ENCODE measurements at places on chromosomes 12 and 14.

DNA sequence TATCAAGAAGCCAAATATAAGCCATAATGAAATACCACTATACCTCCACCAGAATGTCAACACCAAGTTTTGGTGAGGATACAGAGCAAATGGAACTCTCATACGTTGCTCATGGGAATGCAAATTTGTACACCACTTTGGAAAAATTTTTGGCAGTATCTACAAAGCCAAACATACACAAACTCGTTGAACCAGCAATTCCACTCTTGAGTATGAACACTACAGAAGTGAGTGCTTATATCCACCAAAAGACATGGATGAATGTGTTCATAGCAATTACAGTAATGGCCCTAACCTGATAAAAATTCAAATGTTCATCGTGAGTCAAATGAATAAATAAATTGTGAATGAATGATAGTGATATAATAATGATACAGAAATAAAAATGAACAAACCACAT is 24.8 kb downstream of the C12orf71 start:
- no peak for DNase-seq

DNA sequence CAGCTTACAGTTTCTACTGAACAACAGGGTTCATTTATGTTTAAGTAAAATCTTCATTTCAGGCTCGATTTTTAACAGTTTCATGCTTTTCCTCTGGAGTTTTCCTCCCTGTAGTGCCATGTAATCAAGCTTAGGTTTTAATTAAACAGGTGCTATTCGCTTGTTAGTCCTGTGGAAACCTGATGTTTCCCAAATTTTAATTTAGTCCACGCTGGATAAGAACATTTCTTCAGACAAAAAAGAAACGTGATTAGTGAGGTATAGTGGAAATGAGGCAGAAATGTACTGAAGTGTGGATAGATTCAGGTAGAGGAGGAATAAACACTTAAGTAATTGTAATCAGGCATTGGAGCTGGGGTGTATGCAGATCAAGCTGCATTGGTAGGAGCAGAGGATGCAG is 1217.5 kb downstream of the AACS start:
- no peak for DNase-seq

- DNase-seq: no peak
Measured at GRCh38 chr14:55240526-55241178, 30.6 kb upstream of the FBXO34 start.

GRCh38 chr14:88791629-88792472 is 902 bp downstream of the EML5 start:
- DNase-seq: peak; percentile 11

- DNase-seq: no peak
Measured at GRCh38 chr14:31842899-31843298, 234.2 kb upstream of the ARHGAP5 start.

GRCh38 chr12:69130064-69130463 is 109.3 kb upstream of the CPSF6 start:
- no peak for DNase-seq

DNA sequence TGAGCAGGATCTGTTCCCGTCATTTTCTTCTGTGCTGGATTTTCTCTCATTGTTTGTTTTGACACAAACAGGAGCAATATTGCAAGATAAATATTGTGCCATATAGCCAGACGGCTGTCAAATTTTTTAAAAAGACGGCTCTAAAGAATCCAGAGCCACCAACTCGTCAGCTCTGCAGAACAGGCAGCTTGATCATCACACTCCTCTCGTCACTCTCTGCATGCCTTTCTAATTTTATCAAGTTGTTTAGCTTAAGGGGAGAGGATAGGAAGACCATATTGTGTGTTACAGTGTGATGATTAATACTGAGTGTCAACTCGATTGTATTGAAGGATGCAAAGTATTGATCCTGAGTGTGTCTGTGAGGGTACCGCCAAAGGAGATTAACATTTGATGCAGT is 562.8 kb downstream of the GALC start:
- DNase-seq: no peak

DNA sequence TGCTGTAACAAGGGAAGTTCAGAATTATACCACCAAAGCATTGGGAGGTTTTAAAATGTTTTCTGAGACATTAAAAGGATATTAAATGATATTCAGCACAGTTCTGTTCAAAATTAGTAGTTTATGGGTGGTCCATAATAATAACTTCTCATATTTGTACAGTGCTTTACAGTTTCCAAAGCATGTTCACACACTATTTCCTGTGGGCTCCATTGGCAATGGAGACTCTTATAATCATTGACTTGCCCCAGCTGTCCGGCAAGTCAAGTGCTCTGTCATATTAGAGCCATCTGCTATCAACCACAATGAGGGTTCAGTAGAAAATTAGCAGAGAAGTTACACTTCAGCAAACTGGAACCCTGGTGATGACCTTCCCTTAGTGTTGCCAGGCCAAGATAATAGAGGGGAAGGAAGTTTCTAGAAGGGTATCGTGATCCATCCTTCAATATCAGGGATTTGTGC is 526.6 kb upstream of the CCDC196 start:
- no peak for DNase-seq

GRCh38 chr12:94037444-94037843 is 110.9 kb upstream of the PLXNC1 start:
- peak; percentile 25 for DNase-seq

DNA sequence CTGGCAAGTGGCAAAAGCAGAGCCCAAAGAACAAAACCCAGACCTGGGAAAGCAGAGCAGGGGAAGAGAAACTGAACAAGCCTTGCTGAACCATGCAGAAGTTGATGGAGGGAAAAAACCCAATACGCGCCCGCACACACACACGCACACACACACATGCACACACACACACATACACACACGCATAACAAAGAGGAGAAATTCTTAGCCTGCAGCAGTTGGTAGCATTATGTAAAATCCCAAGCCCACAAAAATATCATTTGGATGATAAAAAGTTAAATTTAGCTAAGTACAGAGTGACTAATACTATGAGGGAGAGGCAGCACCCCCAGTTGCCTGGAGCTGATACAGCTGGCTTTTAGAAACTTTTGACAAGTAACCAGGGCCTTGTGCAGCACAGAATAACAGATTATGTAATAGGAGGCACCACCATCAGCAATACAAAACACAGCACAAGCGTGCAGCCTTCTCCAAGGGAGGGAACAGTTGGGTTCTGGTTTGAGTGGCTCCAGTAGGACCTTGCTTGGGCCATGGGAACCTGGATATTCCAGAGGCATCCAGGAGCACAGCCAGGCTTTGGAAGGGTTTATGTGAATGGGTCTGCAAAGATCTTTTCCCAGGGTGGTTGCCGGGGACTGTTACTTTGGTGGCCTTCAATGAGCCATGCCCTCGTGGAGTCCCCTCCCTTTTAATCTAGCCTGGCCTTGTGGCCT is 35.3 kb downstream of the PITPNM2 start:
- no peak for DNase-seq

DNA sequence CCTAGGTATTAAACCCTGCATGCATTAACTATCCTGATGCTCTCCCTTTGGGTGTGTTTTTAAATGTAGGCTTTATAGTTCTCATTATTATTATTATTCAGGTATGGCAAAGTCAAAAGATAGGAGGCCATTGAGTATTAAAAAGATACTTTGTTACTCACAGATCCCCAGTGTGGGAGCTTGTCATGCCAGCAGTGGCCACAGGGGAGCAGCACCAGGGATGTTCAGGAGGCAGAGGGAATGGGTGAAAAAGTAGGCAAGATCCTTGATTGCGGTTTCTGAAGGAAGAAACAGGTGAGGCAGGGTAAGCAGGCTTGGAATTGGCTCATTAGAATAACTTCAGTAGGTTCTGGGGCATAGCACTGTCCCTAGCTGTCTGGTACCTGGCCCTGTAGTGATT is 382.2 kb downstream of the MED13L start:
- DNase-seq: no peak
